ENCODE measurements at places on chromosomes 2 and 18. TPM values are rescaled to one million over a fixed set of nuclear protein-coding genes. Genes with fewer than 3 reads are reported as not detected.
A peak's percentile ranks its signal among the peaks of the same experiment; 100 is the strongest.

GRCh38 chr2:124318913-124319312, 293.8 kb downstream of the CNTNAP5 start:
- no peak for DNase-seq

GRCh38 chr2:142223309-142223708, 92.5 kb upstream of the LRP1B start:
- no peak for DNase-seq

DNA sequence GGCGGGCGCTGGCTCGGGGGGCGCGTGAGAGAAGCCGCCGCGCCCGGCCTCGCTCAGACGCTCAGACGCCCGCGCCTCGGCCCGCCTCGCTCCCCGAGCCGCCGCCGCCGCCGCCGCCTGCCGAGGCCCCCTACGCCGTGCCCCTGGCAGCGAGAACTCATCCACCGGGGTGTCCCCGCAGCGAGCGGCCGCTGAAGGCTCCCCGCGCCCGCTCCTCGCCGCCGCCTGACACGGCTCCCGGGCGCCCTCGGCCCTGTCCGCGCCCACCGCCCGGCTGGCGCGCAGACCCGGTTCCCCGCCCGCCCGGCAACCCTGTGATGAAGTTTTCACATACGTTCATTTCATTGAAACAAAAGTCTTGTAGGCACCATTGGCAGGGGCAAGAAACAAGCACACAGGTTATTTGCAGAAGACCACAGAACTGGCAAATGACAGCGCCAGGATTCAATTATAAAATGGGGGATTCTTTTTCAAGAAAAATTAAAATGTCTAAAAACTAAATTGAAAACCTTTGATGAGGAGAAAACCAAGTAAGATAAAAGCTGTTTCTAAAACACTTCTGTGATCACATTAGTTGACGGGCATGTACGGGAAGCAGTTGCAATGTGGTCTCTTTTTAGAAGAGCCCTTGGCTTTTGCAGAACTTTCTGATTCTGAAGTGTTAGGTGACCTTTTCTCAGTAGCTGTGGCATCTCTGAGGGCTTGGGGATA, 50.5 kb upstream of the TUBA3D start:
- DNase-seq = no peak

DNA sequence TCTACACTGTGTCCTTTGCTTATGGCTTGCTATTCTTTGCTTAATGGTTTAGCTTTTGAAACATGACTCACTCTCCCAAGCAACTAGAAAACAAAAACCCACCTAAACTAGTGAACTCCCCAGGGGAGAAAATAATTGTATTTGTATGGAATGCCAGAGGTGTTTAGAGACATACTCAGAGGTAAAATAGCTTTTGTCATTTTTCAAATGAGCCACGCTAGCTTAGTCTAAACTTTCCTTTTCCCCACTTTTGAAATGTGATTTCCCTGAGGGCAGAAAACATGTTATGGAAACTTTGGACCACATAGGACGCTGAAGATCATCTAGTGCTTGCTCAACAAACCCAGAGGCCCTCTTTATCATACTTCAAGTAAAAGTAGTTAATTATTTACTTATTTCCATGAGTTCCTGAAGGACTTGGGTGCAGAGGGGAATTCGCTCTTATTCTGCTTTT, 16.5 kb upstream of the CYTIP start:
- no peak for DNase-seq

DNA sequence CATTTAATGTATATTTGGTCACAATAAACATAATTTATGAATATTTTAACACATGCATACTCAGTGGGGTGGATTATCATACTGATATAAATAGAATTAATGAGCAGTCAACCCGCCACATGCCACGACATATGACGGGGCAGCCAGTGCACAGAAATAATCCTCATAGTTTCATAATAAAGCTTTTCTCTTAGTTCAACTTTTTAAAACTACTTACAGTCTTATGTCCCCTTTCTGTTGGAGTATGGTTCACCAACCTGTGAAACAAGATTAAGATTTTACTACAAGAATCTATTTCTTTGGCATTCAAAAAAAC, 75.6 kb upstream of the ETAA1 start:
- no peak for DNase-seq

- no peak for DNase-seq
Observed at GRCh38 chr2:72917138-72917876, at the start of gene EMX1. EMX1 (plus strand) TSS chr2:72917519; CDS start chr2:72917853, 334 bp downstream.

GRCh38 chr18:51463483-51464136, 266.1 kb upstream of the MEX3C start:
- no peak for DNase-seq

- no peak for DNase-seq
Observed at GRCh38 chr2:227802882-227803281, 10.8 kb upstream of the CCL20 start.

DNA sequence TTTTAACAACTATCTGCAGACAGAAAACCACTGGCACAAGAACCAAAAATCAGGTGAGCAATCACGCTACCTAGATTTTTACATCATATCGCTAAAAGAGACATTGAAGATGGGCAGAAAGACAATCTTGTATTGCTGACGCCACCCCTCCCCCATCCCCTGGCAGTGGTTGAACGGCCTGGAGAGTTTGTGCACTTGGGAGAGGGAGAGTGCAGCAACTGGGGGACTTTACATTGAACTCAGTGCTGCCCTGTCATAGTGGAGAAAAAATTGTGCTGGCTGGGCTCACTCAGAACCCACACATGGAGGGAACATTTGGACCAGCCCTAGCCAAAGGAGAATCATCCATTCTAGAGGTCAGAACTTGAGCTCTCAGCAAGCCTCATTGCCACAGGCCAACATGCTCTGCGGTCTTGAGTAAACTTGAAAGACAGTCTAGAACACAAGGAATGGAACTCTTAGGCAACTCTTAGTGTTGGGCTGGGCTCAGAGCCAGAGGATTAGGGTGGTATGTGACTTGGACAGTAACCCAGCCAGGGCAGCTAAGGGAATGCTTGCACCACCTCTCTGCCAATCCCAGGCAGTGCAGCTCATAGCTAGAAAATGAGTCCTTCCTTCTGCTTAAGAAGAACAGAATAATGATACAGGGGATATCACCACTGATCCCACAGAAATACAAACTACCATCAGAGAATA, 220.0 kb upstream of the CYP26B1 start:
- DNase-seq = peak; percentile 76

GRCh38 chr2:120499784-120500495, 154.0 kb downstream of the INHBB start:
- no peak for DNase-seq

- no peak for DNase-seq
Observed at GRCh38 chr2:19864381-19864780, 37.4 kb downstream of the TTC32 start.

- DNase-seq = no peak
Observed at GRCh38 chr2:234550056-234550455, 53.2 kb upstream of the ARL4C start.

Gene CLEC4F
- 0.27 TPM for total RNA-seq

Gene ATP8B1
- 6.5 TPM for total RNA-seq

Gene C2orf80
- total RNA-seq = not detected

Gene CCDC121
- total RNA-seq = 7.7 TPM

Gene UGT1A4
- not detected for total RNA-seq

Gene EVA1A
- total RNA-seq = not detected

Measured in heart left ventricle (tissue), 16 donors.